IPS DF 6.9 (cell line): ENCODE measurements at places on chromosomes 7 and 10.

DNA sequence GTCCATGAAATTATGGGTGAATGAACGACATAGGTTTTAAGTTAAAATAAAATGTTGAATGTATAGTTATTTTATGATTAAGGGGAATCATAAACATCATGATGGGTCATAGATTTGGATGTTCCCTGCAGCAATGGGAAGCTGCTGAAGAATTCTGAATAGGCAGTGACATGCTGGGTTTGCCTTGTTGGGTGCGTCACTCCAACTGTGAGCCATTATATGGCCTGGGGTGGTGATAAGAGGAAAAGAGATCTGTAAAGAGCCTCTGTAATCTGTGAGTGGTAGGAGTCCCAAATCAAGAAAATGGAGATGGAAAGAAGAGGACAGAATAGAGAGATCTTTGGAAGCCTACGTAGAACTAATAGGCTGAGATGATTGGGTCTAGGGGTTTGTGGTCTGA lies 58.1 kb upstream of the GPR26 start:
- no peak for DNase-seq

DNA sequence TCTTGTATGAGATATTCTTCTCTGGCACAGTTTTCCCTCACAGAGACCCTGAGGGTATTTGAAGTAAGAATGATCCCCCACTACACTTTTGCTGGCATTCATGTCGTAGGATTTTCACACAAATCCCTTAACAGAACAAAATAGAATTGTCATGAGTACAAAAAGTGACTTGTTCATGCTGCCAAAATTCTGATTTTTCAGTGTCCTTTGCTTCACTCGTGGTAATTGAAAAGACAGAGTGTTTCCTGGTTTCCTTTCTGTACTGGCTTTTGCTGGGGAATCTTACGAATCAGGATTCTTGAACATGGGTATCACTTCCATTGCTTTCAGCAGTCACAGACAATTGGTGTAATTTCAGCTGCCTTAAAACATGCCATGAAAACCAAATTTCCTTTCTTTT lies 756.3 kb downstream of the REEP3 start:
- no peak for DNase-seq

GRCh38 chr10:111934931-111935330 lies 248.6 kb downstream of the GPAM start:
- DNase-seq: no peak

- no peak for DNase-seq
These were observed 71.6 kb downstream of the CACNB2 start for GRCh38 chr10:18211862-18212261.

DNA sequence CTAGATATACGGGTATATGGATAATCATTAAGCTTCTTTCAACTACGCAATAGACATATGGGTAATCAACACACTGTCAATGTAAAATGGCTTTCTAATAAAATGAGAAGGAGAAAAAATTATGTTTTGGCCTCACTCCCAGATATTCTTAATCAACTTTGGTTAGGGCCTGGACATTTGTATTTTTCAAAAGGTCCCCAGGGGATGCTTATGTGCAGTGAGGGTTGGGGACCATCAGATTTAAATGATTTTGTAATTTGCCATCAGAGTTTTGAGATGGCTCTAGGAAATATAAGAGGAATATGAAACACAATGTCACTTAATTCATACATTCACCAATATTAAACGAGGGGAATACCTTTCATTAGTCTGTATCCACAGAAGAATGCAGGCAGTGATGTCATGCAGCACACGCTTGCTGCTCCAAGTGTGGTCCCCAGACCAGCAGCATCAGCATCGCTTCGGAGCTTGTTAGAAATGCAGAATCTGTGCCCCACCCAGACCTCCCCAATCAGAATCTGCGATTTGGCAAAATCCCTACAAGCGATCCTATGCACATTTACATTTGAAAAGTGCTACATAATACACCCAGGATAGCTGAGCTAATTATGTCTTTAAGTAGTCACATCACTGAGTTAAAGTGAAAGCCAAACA lies 75.1 kb downstream of the INHBA start:
- no peak for DNase-seq

- DNase-seq: no peak
These were observed 37.0 kb downstream of the NHLRC2 start for GRCh38 chr10:113891476-113891875.

GRCh38 chr7:128876586-128876977 lies 13.9 kb downstream of the ATP6V1F start:
- no peak for DNase-seq

DNA sequence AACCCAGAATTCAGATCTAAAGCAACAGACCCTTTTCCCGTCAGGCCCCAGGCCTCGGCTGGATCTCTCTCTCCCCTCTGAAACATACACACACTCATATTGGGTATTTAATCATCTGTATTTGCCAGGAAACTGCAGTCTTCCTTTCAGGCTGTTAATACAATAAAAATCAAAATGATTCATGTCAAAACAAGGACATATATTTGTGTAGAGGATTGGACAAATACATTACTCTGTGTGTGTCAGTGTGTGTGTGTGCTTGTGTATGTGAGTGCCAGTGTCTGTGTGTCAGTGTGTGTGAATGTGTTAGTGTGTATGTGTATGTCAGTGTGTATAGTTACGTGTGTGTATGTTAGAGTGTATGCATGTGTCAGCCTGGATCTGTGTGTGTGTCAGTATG lies 90.8 kb downstream of the JCAD start:
- no peak for DNase-seq

- no peak for DNase-seq
These were observed 61.2 kb upstream of the LRRN3 start for GRCh38 chr7:111029574-111030251.

GRCh38 chr7:107890493-107890961 lies 456 bp upstream of the DLD start:
- no peak for DNase-seq

DNA sequence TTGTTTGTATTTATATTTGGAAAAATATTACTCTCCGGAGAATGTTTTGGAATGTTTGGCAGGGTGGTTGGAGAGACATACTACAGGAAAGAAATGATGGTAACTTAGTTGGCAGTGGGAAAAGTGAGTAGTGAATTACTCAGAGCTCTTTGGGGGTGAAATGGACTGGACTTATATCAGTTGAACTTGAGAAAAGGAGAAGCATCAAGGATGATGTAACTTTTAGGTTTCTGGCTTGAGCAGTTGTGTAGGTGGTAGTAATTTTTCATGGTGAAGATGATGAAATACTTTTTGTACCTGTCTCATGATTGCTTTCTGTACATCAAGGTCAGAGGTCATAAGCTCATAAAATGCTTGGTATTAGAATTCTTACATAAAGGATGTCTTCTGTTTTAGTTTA lies 617.2 kb downstream of the AUTS2 start:
- DNase-seq: no peak

GRCh38 chr10:133355266-133355665 lies 2.6 kb downstream of the FUOM start:
- DNase-seq: no peak

GRCh38 chr7:106463851-106464611 lies 179.2 kb upstream of the NAMPT start:
- no peak for DNase-seq

- no peak for DNase-seq
These were observed 193.1 kb downstream of the SUGCT start for GRCh38 chr7:40327873-40328272.

DNA sequence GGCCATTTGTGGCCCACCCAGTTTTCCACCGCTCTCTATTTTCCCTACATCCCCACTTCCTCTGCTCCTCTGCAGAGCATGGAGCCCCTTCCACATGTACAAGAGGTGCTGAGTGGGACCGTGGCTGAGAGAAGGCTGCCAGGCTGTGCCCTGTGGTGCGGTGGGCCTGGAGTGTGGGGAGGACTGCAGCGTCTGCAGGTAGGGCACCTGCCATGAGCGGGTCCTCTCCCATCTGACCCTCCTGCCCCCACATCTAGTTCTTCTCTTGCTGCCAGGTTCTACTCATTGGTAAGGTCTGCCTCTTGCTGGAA lies 145.6 kb upstream of the FAM20C start:
- DNase-seq: no peak

- no peak for DNase-seq
These were observed 601 bp downstream of the EPHB4 start for GRCh38 chr7:100826514-100827329.

DNA sequence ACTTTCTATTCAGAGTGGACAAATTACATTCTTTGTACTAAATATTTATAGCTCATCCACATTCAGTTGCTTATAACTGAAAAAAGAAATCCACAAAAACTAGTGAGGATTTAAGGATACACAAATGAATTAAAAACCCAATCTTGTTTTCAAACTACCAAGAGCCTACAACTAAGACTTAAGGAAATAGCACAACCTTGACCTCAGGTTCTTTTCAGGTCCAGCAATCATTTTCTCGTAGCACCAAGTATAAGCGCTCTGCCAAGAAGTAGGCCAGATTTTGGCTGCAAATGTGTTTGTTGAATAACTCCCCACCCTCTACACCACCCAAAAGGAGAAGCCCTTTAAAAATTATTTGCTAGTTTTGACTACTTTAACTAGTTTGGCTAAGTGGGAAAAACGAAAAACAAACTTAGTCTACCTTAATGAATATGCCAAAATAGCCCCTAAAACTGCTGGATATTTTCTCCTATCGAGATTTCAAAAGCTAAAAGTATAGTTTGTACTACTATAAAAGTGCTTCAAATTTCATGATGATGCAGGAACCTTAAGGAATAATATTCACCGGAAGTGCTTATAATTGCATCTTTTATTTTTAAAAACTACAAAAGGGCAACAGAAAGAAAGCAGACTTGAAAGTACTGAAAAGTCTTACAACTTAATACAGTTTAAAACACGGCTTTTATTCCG lies 2.7 kb upstream of the KMT2E start:
- DNase-seq: no peak

DNA sequence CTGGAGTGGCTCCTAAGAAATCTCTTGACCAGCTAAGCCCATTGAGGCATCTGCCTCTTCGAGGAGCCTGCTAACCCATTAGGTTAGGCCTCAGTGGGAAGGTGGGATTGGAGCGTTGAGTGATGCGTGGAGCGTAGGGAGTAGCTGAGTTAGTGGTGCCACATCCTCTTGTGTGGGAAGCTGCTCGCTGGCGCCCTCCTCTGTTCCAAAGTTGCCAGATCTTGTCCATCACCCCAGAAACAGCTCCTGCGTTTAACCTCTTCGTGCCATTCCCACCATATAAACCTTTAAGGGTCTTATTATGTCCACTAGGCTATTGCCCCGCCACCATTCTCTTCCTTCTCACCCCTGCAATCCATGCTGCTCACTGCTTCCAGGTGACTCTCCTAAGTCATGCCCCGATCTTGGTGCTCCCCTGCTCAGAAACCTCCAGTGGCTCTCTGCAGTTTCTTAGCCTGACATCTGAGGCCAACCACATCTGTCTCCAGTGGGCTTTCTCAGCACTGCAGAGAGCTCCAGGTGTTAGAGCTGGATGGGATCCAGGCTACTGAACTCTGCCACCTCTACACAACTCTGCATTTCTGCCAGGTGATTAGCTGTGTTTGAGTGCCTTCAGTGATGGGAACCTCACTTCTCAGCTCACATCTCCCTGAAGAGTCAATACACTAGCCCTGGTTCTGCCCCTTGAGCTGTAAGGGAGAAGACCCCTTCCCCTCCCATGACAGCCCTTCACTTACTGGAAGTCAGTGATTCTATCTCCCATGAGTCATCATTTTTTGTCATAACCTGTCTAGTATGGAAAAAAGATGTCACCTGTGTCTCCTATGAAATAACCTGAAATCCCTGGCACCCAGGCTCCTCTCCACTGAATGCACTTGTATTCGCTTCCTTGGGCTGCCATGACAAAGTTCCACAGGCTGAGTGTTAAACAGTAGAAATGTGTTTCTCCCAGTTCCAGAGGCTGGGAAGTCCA lies 65.0 kb upstream of the FGFR2 start:
- DNase-seq: peak; percentile 75

- no peak for DNase-seq
These were observed 94.3 kb downstream of the IPMK start for GRCh38 chr10:58173391-58173790.

DNA sequence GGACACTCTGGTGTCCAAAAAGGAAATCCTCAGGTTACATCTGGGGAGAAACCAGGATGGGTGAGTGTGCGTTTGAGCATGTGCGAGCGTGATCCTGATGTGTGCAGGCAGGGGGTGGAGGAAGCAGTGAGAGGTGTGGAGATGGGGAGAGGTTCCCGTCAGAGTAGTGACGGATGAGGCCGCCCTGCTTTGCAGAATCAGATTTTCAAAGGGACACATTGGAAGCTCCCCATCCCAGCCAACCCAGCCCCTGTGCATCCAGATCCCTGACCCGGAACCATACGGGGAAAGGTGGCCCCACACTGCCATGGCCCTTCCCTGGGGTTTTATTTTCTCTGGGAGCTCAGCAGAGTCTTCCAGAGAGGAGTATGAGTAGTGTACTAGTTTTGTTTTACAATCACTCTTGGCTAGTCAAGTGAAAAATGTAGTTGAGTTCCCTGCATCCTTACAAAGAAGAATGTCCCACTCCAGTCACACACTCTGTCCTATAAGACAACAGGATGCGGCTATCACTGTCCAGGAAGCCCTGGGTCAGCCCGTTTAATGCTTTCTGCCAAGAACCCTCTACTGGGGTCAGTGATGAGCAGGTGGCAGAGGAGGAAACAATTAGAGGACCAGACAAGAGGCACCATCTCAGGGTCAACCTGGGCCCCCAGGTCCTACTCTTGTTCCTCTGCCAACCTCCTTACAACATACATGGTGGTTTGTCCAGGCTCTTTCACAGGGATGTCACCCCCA lies 46.8 kb upstream of the PDLIM1 start:
- DNase-seq: no peak
